ENCODE measurements at places on chromosomes 5 and 9.

GRCh38 chr5:150497274-150497988, 10.5 kb upstream of the NDST1 start:
- peak; percentile 81 for DNase-seq

- DNase-seq, result no peak
Observed at GRCh38 chr9:93575796-93576257, 557 bp upstream of the PHF2 start.

- no peak for DNase-seq
Observed at GRCh38 chr9:38042626-38043357, 26.2 kb downstream of the SHB start.

- DNase-seq, result no peak
Observed at GRCh38 chr9:4324513-4324912, 24.6 kb upstream of the GLIS3 start.

DNA sequence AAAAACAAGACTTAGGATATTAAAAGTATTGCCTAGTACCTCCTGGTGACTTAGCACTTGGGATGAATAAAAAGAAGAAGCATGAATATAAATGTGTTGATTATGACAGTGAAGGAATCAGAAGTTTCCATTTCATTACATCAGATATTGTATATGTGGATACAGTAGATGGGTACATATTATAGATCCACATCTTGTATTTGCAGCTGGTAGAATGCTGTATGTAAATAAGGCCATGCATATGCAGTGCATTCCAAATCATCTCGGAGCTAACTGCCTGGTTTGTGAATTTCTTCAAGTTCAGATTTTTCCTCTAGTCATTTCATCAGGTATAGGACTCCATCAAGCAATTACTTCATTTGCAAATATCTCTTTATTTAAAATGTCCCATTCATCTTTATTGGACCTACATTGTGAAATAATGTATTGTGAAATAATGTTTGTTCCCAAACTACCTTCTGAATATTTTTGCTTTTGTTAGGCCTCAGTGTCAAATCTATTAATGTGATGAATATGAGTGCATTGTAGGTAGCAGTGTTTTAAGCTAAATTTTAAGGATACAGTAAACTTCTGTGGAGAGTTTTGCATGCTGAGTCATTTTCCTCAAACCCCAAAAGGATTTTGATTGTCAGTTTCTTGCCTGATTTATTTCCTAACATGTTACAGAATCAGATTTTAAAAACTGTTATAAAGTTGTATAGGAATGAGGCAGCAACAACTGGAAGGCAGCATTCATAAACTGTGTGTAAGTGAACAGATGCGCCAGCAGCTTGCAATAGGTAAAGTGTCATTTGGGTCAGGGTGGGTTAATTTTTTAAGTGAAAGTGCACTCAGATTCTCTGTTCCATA, 370.8 kb upstream of the RIOK2 start:
- no peak for DNase-seq

DNA sequence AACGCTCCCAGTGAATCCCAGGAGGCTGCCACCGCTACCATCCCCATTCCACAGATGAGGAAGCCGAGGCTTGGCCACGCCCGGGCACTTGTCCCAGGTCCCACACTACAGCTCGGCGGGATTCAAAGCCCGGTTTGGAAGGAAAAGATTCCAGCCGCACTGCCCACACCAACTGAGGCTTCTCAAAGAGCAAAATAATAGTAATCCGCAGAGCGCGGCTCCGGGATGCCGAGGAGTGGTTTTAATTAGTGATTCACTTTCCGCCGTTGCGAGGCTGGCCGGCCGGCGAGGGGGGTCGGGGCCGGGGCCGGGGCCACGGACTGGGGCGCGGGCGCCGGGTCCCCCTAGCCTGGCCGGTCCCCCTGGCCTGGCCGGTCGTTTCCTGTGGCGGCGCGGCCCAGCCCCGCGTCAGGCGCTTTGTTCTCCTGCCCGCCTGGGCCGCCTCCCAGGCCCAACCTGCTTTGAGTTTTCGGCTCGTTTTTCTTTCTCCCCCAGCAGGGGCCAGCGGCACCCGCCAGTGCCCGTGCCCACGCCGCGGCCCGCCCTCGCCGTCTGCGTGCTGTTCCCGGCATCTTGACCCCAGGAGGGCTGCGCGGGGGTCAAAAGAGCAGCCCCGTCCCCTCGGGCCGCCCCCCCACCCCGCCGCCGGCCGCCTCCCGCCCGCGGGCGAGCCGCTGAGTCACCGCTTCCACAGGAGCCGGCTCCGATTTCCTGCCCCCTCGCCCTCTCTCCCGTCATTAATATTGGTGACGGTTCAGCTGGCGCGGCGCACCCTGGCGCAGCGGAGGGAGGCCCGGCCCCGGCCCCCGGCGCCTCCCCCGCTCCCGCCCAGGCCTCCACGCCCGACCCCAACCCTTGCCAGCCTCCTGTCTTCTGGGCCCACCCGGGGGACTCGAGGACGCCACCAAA, 31.2 kb downstream of the FGF18 start:
- no peak for DNase-seq

- DNase-seq, result no peak
Observed at GRCh38 chr5:147751-148150, 43.5 kb upstream of the LRRC14B start.

- no peak for DNase-seq
Observed at GRCh38 chr9:98372077-98372836, 116.8 kb upstream of the TBC1D2 start.

GRCh38 chr5:169548315-169548714, 35.3 kb upstream of the SPDL1 start:
- DNase-seq, result no peak

DNA sequence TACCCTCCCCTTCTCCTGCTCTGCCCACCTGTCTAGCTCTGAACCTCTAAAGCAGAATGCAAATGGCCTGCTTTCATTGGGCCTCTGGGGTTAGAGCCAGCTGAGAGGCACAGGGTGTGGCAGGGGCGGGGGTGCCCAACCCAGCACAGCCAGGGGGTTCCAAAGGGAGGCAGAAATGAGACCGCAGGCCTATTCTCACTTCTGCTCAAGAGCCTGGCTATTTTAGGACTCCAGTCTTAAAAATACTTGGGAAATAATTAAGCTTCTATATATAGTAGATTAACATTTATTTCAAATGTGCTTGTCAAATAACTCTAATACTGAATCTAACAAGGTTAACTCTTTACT, 5.7 kb downstream of the QSOX2 start:
- no peak for DNase-seq

GRCh38 chr5:135007749-135008363, 26.2 kb downstream of the PITX1 start:
- no peak for DNase-seq
